ENCODE measurements at places on chromosomes 7 and 10.

- no peak for DNase-seq
These were observed 362.0 kb downstream of the GPR37 start for GRCh38 chr7:124403587-124403986.

GRCh38 chr7:40447345-40447744 is 312.5 kb downstream of the SUGCT start:
- no peak for DNase-seq

GRCh38 chr7:48259463-48260280 is 88.4 kb downstream of the ABCA13 start:
- no peak for DNase-seq

- no peak for DNase-seq
These were observed 660.9 kb downstream of the SDK1 start for GRCh38 chr7:3961857-3962503.

- peak; percentile 52 for DNase-seq
These were observed 4.9 kb downstream of the GCK start for GRCh38 chr7:44184206-44184872.

DNA sequence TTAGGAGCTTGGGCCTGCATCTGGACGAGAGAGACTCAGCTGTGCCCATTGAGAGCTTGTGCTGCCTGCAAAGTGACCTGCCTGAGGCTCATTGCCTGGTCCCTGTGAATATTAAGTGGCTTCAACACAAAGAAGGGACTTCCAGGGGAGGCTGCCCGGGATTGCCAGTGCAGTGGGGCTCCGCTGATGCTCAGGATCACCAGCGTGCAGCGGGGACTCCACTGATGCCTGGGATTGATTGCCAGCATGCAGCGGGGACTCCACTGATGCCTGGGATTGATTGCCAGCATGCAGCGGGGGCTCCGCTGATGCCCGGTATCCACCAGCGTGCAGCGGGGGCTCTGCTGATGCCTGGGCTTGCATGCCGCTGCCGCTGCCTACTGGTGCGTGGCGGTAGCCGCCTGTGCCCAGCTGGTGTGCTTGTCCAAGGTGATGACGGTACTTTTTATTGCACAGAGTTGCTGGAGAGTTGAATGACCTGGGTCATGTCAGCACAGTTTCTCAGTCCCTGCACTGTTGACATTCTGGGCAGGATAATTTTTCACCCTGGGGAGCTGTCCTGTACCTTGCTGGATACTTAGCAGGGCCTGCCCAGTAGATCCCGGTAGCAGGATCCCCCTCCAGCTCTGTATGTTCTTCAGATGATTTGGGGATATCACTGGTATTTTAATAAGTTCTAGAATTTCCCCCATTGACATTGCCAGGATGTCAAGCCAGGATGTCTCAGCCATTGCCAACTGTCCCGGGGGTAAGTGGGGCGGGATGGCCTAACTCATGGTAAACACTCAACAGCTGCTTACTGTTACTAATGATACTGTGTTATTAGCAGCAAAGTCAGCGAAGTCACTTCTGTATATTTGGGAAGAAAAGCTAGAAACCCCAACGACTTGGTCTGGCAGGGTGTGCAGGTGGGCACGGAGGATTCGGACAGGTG is 13.0 kb downstream of the DOCK1 start:
- DNase-seq, result no peak

All from AG09309 (cell line).